ENCODE measurements at places on chromosomes 5 and 9.

- peaks cover 21% of the 10 kb centered on the region for H3K36me3 ChIP-seq
- peaks cover 5% of the 10 kb centered on the region for H3K4me1 ChIP-seq
- no peak overlapping the region for H3K4me3 ChIP-seq
- DNase-seq = no peak
Observed at GRCh38 chr5:98175474-98175873, 598.0 kb upstream of the RGMB start.

DNA sequence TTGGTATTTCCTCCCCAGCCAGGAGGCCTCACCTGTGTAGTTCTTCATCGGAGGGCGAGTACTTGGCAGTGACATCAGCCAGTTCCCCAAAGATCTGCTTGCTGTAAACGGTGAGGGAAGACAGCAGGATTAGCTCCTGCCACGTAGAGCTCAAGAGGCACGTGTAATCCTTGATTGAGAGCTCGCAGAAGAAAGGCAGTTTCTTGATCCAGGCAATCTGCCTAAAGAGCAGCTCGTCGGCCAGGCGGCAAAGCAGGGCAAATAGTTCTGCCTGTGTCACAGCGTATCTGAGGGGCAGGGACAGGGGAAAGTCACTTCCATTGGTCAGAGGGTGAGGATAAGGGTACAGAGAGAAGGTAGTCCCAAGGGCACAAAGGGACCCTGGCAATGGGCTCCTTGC is 28.6 kb upstream of the NR5A1 start:
- H3K36me3 ChIP-seq = peaks cover 70% of the 10 kb centered on the region
- no peak overlapping the region for H3K27ac ChIP-seq
- no peaks in the 10 kb centered on the region for H3K27me3 ChIP-seq
- H3K4me3 ChIP-seq = no peak overlapping the region

- no peak overlapping the region for H3K27ac ChIP-seq
- no peaks in the 10 kb centered on the region for H3K36me3 ChIP-seq
- no peak for DNase-seq
Observed at GRCh38 chr9:37325778-37326177, 96.7 kb upstream of the GRHPR start.

DNA sequence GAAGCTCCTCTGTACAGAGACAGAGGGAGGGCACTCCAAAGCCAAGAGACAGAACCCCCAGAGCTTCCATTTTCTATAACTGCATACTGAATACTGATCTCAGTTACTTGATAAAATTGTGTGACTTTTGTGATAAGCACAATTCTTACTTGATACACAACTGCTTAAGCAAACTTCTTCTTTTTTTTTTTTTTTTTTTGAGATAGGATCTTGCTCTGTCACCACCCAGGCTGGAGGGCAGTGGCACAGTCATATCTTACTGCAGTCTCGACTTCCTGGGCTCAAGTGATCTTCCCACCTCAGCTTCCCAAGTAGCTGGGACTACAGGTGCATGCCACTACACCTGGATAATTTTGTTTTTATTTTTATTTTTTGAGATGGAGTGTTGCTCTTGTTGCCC is 252.1 kb upstream of the ZNF608 start:
- H3K27me3 ChIP-seq = no peaks in the 10 kb centered on the region
- no peak overlapping the region for H3K4me3 ChIP-seq
- no peak overlapping the region for H3K27ac ChIP-seq
- no peak for DNase-seq
- no peaks in the 10 kb centered on the region for H3K36me3 ChIP-seq
- no peaks in the 10 kb centered on the region for H3K4me1 ChIP-seq

Measured in endodermal cell (in vitro differentiated cells).